Activated CD4-positive, alpha-beta memory T cell treated with anti-CD3 and anti-CD28 coated beads for 36 hours (primary cell): ENCODE measurements at places on chromosomes 7 and 10. TPM values are rescaled to one million over a fixed set of nuclear protein-coding genes. Genes with fewer than 3 reads are reported as not detected.

DNA sequence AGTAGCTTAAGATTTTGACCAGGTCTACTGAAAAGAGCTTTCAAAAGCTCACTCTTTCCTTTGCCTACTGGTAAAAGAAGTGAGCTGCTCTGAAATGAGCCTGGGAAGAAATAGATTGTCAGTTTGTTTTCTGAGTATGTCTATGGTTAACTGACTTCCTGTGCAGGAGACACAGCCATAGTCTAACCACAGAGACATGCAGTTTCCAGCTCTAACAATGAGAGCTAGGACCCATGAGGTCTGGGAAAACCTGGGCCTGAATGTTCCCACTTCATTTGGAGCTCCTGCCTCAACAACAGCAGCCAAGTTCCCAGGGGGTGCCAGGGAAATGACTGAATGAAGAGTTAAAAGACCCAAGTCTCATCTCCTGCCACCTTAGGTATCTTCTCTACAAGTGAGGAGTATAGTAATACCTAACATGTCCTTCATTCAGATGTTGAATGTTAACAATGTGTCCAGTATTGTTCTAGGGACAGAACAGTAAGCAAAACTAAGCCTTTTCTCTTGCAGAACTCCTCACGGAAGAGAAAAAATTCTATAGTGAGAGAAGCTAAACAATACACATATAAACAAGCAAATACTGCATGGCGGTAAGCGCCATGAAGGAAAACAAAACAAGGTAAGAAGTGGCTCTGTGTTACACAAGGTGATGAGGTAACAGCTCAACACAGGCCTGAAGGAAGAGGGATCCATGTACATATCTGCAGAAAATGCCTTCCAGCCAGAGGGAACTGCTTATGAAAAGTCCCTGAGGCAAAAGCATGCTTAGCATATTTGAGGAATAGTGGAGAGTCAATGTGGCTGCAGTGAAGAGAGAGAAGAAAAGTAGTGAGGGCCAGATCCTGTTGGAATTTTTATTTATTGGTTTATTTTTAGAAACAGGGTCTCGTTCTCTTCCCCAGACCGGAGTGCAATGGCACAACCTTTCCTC is 26.4 kb upstream of the ANKRD1 start:
- no peaks in the 10 kb centered on the region for H3K36me3 ChIP-seq
- H3K27me3 ChIP-seq = peaks cover under 1% of the 10 kb centered on the region
- peaks cover 7% of the 10 kb centered on the region for H3K4me1 ChIP-seq
- no peak overlapping the region for H3K4me3 ChIP-seq

Gene KLF14
- total RNA-seq = not detected

Gene MUC3A
- 0.29 TPM for total RNA-seq

Gene SEC31B
- 44.2 TPM for total RNA-seq

DNA sequence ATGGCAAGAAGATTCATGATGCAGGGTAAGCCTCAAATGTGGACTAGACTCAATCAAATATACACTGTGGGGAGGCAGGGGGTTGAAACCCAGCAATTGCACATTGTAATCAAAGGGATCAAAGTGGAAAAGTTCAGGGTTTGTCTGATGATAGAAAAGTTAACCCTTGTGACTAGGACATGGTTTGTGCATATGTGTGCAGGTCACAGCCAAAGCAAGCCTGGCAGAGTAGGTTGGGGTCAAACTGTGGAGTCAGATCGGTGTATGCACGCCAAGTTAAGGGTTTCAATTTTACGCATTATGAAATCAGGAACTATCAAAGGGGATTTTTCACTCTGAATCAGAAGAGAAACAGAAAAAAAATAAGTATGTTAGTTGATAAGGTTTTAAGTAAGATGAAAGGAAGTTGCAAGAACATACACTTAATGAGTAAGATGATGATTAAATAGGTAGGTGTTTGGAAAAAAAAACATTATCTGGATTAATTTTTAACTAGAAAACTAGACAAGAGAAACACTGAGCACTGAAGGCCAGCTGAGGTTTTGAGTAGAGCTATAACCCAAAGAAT is 188.3 kb downstream of the DGKB start:
- peaks cover 9% of the 10 kb centered on the region for H3K4me1 ChIP-seq
- peak; percentile 46 for DNase-seq
- peaks cover 3% of the 10 kb centered on the region for H3K27me3 ChIP-seq
- H3K4me3 ChIP-seq = no peak overlapping the region
- H3K27ac ChIP-seq = no peak overlapping the region

GRCh38 chr10:117684046-117684610 is 141.6 kb downstream of the EMX2 start:
- H3K27ac ChIP-seq = no peak overlapping the region
- H3K4me1 ChIP-seq = no peaks in the 10 kb centered on the region
- no peak overlapping the region for H3K4me3 ChIP-seq
- peaks cover 3% of the 10 kb centered on the region for H3K27me3 ChIP-seq
- no peak for DNase-seq
- no peaks in the 10 kb centered on the region for H3K36me3 ChIP-seq

Gene SFR1
- 16.8 TPM for total RNA-seq
